ENCODE measurements at places on chromosomes 7 and 10.

DNA sequence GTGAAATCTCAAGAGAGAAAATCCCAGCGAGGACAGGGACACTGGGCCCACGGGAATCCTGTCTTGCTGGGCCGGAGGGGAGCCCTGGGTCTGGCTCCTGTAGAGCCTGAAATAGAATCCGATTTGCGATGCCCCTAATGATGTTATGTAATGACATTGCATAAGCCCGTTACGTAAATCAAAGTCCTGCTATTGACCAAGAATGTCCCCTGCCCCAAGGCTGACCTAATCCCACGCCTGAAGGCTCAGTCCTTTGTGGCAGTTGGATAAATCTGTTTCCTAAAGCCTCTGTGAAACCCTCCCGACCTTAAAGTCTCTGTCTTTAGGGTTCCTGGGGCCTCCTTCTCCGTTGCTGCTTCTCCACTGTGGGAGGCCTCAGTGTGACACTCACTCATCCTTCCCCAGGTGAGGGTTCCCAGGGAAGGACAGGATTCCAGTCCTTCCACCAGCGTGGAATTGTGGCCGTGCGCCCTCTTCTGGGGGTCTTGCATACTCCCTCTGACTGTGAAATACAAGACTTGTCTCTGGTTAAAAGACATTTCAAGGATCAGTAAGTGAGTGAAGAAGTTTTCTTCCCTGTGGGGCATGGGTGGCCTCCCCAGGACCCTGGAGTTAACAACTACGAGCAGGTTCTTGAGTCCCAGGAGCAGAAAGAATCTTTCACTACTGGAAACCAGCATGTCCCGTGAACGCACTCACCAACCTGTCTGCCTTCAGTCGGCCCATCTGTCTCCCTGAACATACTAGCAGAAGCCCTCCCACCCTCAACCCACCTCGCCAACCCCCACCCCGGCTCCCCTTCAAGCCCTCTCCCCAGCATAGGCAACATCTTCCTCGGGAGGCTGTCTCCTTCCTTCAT is 19.8 kb downstream of the ZNF467 start:
- peak; percentile 24 for DNase-seq

GRCh38 chr10:97520978-97521761 is 22.4 kb downstream of the UBTD1 start:
- no peak for DNase-seq

DNA sequence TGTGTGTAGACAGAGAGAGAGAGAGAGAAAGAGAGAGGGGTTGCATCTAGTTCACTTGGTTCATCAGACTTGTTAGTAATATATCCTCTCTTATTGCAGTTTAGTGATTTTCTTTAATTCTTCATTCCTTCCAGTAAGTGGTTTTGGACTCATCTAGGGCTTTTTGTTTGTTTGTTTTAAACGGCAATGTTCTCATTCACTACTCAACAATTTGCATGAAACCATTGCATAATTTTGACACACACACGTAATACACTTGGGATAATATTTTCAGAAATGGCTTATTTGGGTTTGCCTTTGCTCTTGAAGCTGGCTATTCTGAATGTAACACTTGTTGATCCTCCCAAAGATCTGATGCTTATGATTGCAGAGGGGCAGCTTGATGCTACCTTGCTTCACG is 16.4 kb upstream of the ZNF32 start:
- DNase-seq, result no peak

GRCh38 chr10:133160826-133161471 is 930 bp downstream of the KNDC1 start:
- no peak for DNase-seq

GRCh38 chr7:432933-433332 is 86.7 kb downstream of the PDGFA start:
- no peak for DNase-seq

- DNase-seq, result peak; percentile 15
Observed at GRCh38 chr7:117010375-117011133, 57.3 kb downstream of the ST7 start.

DNA sequence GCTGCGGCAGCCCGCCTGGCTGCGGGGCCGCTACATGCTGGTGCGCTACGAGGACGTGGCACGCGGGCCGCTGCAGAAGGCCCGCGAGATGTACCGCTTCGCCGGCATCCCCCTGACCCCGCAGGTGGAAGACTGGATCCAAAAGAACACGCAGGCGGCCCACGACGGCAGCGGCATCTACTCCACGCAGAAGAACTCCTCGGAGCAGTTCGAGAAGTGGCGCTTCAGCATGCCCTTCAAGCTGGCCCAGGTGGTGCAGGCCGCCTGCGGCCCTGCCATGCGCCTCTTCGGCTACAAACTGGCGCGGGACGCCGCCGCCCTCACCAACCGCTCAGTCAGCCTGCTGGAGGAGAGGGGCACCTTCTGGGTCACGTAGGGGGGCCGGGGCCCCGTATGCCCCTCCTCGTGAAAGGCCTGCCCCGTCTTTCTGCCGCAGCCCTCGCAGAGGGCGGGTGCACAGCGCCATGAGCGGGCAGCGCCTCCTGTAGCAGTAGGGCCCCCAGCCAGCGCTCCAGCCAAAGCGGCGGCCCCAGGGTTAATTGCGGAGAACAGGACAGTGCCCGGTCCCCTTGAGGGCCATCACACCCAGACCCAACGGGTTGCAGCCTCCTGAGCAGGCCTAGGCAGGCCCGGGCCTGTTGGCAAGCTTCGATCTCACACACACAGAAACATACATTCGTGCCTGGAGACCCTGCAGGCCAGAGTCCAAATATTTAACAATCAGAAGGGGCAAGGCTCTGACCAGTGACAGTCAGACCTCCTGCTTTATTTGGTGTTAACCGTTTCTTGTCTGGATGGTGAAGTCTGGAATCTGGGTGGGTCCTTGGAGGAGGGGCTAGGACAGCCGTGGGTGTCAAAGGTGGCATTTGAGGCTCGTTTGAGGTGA is 44.1 kb downstream of the CHST3 start:
- DNase-seq, result no peak

GRCh38 chr10:87500646-87501048 is 4.0 kb upstream of the MINPP1 start:
- no peak for DNase-seq

Measured in EL (cell line).